ENCODE measurements at places on chromosomes 16 and 17.

DNA sequence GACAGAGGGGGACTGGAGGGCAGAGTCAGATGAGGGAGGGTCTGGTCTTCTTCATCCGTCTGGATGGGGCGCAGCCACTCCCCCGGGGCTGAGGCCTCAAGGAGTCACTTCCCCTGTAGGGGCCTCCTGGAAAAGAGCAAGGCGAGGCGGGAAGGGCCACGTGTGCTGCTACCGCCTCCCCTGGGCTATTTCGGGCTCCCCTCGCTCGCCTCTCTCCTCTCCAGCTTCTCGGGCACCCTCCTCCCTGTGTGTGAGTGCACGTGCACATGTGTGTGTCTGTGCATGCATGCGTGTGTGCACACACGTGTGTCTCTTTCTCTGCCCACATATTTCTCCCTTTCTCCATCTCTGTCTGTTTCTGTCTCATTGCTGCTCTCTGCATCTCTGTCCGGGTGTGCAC is 10.1 kb downstream of the GSG1L start:
- DNase-seq: no peak

- DNase-seq: no peak
These were observed 212.7 kb upstream of the PMFBP1 start for GRCh38 chr16:72384651-72385050.

- DNase-seq: no peak
These were observed 717 bp downstream of the CYBA start for GRCh38 chr16:88649924-88650748.

- no peak for DNase-seq
These were observed 17.2 kb upstream of the TMEM98 start for GRCh38 chr17:32910769-32911168.

Measured in cerebellar nuclear complex (tissue), 1 donor.